Activated gamma-delta T cell treated with Interleukin-2 at 50 U/mL for 16 hours (primary cell): ENCODE measurements at places on chromosomes 3 and 15.

GRCh38 chr3:124202754-124203153, 210.8 kb upstream of the ROPN1 start:
- no peak for DNase-seq

DNA sequence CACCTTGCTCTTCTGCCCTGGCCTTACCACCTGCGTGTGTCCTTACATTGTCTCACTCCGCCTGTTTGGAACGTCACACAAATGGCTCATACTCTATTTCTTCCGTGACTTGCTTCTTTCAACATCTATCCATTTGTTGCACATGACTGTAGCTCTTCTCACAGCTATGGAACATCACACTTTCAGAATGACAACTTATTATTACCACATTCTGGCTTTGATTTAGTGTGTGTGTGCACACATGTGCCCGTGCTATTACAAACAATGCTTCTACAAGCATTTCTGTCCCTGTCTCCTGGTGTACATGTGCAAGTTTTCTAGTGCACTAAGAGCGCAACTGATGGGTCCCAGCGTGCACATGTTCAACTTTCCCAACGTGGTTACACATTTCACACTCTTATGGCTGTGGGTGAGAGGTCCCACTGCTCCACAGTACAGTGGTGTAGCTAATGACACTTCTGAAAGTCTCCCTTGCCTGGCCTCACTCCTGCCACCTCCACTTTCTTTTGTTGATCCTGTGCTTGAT, 37.8 kb downstream of the PTH1R start:
- no peak for DNase-seq

GRCh38 chr15:27694506-27695087, 404.5 kb downstream of the OCA2 start:
- DNase-seq, result no peak

DNA sequence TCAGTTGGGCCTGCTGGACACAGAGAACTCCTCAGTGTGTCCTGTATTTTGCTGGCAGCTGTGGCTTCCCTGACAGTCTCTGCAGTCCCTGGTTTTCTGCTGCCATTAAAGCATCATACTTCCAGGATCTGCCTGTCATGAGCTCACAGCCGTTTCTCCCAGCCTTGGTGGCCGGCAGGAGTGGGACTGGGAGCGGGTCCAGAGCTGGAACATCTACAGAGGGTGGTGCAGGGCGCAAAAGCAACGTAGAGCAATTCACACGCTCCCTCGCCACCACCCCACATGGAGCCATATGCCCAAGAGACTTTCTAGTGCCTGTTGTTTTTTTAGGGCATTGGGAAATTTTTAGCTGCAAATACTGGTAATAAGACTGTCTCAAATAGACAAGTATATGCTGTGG, 33.6 kb downstream of the ABTB1 start:
- no peak for DNase-seq

DNA sequence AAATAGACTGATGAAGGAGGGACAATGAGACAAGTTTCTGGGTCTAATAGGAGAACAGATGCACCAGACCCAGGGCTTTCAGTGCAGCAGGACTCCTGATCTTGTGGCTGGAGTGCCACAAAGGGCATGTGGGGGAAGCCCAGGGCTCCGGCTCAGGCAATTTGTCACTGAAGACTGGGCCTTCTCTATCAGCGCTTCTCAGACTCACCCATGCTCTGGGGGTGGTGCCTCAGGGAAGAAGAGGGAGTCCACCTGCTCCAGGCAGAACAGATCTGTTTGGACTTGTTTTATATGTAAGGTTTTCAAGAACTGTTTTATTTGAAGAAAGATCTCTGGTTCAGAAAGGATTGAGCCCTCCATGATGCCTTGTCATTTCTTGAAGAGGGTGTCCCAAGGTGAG, 112.4 kb upstream of the TLE3 start:
- DNase-seq, result no peak

DNA sequence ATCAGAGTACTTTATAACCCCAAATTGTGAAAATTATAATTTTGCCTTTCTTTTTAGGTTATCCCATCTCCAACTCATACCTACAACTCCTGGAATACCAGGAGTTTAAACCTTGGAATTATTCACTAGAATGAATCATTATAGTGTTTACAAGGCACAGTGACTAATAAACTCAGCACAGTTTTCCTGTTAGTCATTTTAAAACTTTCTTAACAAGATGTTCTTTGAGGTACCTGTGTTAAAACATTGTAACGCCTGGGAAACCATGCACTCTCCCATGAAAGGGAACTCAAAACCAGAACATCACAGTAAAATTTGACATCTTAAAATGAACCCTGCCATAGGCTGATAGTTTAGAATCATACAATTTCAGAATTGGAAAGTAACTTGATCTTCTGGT, 132.4 kb upstream of the OSTN start:
- DNase-seq, result no peak

DNA sequence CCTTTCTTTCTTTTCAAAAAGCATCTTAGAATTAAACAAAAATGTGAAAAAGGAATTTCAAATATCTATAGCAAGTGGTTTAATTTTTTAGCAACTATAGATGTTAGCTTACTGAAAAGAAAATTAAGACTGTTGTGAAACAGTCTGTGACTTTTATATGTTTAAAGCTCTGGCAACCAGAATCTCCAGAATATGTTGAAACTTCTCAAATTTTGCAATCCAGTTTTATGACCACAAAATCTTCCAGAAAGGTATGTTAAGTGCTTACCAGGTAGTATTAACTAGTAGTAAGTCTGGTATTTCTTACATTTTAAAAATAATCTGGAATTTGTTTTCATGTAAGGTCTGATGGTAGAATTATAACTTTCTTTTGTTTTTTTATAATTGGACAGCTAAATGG, 235.0 kb downstream of the SLC9A9 start:
- no peak for DNase-seq
